ENCODE measurements at places on chromosomes 16 and 17.

- DNase-seq, result no peak
These were observed 636 bp downstream of the WWOX start for GRCh38 chr16:78100112-78100467.

DNA sequence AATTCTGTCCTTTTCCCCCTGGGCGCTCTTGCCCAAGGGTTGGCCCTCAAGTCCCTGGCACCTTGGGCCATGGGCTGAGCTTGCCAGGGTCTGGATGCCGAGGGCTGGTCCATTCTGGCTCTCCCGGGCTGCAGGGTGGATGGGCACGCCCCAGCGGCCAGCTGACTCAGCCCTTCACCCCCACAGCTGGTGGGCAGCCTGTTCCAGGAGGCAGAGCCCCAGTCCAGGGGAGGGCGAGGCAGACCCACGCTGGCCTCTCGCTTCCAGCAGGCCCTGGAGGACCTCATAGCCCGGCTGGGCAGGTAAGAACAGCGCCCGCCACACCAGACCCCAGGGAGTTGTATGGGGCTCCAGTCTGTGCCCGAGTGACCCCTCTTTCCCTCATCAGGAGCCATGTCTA lies 15.0 kb downstream of the MYO15B start:
- no peak for DNase-seq

DNA sequence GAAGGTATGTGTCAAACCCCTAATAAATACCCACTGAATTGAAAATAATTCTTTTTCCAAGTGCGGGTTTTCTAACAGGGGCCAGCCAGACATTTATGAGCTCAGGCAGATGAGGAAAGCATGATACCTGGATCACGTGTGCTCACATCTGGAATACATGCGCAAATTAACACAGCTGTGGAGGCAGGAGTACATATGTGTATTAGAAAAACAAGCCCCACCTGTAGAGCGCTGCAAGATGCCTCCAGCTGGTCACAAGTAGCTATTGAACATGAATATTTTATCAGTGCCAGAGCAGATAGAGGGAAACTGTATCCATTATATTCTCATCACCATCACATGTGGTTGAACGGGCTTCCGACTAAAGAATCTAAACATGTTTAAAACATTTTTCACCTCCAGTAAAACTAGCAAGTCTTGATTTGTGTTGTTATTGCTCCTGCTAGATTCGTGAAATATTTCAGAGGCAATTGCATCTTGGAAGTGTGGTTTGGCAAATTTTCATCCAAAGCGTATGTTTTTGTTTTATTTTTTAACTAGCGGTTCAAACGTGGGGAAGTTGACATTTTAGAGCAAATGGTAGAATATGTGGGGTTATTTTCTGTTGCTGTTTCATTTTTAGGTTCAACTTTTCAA lies 482.8 kb downstream of the CDH13 start:
- no peak for DNase-seq

GRCh38 chr16:11016524-11016988 lies 72.2 kb downstream of the CLEC16A start:
- no peak for DNase-seq

DNA sequence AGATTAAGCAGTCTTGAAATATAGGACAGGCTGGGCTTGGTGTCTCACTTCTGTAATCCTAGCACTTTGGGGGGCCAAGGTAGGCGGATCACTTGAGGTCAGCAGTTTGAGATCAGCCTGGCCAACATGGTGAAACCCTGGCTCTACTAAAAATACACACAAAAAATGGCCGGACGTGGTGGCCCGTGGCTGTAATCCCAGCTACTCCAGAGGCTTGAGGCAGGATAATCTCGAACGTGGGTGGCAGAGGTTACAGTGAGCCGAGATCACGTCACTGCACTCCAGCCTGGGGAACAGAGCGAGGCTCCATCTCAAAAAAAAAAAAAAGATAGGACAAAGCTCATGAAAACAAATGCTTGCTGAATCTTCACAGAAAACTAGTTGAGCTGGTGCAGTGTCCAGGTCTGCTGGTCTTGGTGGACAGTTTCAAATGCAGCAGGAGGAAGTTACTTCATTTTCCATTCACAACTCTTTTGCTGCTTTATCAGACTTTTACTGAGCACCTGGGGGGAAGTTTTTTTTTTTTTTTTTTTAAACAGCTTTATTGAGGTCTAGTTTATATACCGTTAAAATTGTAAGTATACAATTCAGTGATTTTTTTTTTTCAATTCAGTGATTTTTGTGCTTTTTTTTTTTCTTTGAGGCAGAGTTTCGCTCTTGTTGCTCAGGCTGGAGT lies 45.2 kb downstream of the SNX29 start:
- no peak for DNase-seq

- DNase-seq, result no peak
These were observed 12.7 kb upstream of the DNAH17 start for GRCh38 chr17:78589885-78590284.

GRCh38 chr17:67272312-67273047 lies 27.5 kb upstream of the HELZ start:
- no peak for DNase-seq

- DNase-seq, result peak; percentile 41
These were observed 802 bp upstream of the TOB1 start for GRCh38 chr17:50866950-50867362.

GRCh38 chr17:57833179-57833939 lies 16.5 kb downstream of the MRPS23 start:
- peak; percentile 67 for DNase-seq

GRCh38 chr17:21452377-21453143 lies 76.4 kb downstream of the KCNJ12 start:
- DNase-seq, result no peak

- DNase-seq, result no peak
These were observed 40.8 kb downstream of the AKAP1 start for GRCh38 chr17:57125866-57126265.

DNA sequence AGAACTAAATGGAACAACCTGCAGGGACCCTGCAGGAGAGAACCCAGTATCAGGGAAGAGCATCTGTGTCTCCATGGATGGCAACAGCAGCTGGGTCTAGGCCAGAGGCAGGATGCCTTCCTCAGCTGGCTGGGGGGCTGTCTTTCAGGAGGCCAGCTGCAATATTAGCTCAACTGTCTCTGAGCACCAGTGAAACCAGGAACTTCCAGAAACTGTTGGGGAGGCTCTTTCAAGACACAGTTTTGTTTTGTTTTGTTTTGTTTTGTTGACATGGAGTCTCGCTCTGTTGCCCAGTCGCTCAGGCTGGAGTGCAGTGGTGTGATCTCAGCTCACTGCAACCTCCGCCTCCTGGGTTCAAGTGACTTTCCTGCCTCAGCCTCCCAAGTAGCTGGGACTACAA lies 7.6 kb downstream of the GPR142 start:
- no peak for DNase-seq
